Dermis microvascular lymphatic vessel endothelial cell (primary cell): ENCODE measurements at places on chromosomes 13 and 19. TPM values are rescaled to one million over a fixed set of nuclear protein-coding genes. Genes with fewer than 3 reads are reported as not detected.

CAPS gene
- 1.7 and 3.4 TPM in 2 replicates for total RNA-seq

BEST2 gene
- total RNA-seq: not detected in 2 replicates

TSSK6 gene
- 0.26 and 0.89 TPM in 2 replicates for total RNA-seq

FXYD3 gene
- total RNA-seq: not detected in 2 replicates

ZNF582 gene
- total RNA-seq: 1.3 and 2.4 TPM in 2 replicates

WDR87 gene
- total RNA-seq: not detected in 2 replicates

GRCh38 chr19:31804668-31805067, 455.4 kb upstream of the TSHZ3 start:
- no peak for DNase-seq

DNA sequence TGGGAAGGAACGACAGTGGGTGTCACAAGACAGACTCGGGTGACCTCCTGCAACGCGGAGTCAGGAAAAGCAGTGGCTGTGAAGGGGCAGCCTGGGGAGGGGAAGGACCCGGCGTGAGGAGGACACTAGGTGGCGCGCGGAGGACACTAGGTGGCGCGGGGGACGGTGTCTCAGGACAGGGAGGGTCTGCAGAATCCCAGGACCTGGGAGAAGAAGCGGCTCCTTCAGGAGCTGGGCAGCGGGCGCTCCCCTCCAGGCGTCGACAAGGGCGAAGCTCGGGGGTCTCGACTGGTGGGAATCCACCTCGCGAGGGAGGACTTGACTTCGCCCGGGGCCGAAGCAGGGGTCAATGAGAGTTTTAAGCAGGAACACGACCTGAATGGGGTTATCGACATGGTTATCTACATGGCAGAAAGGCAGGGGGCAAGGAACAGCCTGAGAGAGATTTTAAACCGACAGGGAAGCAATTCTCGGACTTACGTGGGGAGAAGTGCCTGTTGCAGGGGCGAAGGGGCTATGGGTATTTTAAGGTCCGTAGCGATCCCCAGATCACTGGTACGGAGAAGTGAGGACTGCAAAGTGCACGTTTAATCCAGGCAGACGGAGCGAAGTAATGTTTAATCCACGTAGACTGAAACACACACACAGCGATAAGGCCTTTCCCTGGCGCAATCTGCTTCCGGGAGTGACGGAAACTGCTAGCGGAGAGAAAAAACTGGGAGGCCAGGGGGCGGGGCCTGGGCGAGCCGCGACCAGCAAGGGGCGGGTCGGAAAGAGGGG, at the start of gene ZNF616:
Gene ZNF616, minus strand, starts transcription at position 687 of the 780 bp plus-strand sequence. CDS start 9,426 bp downstream, outside the sequence.
- peak; percentile 95 for DNase-seq

DNA sequence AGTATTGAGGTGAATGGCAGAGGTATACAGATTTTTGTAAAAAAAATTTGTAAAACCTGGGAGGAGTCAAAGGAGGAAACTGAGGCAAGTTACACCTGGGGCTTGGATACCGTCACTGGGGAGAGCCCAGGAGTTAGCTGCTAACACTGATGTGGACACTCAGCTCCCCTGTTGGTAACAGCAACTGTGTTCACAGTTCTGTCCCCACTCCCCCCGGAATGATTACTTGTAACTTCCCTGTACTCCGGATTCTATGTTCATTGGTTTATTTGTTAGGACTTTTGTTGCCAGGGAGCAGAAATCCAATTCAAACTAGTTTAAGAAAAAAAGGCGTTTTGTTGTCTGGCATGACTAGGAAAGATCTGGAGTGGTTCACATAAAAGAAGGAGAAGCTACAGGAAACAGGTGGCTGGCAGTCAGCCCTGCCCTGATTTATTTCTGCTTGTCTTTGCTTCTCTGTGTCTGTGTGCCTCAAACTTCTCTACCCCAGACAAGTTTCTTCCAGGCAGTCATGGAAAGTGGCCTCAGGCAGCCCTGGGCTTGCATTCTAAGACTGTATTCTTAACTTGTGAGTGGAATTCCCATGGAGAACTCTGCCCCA, 2.3 kb upstream of the GPR12 start:
- peak; percentile 5 for DNase-seq

DNA sequence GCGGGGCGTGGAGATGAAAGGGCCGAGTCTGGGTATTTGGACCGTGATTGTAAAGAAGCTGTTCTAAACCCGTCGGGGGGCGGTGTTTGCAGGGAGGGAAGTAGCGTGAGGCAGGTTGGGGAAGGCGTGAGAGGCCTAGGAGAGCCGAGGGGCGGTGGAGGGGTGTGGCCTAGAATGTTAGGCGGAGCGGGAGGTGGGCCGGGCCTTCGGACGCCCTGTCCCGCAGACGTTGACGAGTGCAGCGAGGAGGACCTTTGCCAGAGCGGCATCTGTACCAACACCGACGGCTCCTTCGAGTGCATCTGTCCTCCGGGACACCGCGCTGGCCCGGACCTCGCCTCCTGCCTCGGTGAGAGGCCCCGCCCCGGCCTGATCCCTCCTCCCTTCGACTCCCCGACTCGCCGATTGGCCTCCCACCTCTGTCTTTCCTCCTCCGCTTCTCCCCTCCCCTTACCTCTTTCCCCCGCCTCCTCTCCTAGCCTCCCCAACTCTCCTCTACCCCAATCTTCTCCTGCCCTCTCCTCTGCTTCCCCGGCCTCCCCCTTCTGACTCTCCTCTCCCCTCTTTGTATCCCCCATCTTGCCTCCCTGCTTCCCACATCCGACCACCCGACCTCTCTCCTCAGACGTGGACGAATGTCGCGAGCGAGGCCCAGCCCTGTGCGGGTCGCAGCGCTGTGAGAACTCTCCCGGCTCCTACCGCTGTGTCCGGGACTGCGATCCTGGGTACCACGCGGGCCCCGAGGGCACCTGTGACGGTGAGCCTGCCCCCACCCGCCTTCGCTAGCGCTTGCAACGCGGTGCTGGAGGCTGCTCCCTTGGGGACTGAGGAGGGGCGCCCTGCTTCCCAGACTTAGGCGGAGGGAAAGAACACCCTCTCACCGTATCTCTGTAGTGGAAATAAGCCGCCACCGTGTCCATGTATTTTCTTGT, 12.8 kb downstream of the LTBP4 start:
- peak; percentile 75 for DNase-seq

DNA sequence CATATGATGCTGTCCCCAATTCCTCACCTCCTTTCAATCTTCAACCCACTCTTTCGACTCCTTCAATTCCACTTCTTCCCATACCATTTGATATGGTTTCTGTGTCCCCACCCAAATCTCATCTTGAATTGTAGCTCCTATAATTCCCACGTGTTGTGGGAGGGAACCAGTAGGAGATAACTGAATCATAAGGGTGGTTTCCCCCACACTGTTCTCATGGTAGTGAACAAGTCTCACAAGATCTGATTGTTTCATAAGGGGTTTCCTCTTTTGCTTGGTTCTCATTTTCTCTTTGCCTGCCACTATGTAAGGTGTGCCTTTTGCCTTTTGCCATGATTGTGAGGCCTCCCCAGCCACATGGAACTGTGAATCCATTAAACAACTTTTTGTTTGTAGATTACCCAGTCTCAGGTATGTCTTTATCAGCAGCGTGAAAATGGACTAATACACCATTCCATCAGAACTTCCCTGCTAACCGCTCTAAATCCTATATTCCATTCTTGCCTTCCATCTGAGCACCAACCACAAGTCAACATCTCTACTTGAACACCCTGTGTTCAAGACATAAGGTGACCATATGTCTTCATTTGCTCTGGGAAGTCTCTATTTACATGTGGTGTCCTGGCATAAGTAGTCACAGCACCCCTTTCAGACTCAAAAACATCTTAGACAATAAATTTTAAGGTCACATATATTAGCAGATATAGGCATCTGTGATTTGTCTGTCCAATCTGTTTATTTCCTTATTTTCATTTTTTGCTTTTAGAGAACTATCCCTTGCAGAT, 122.9 kb downstream of the TSHZ3 start:
- DNase-seq: no peak

GRCh38 chr19:29483944-29484581, 41.7 kb upstream of the VSTM2B start:
- DNase-seq: no peak

DNA sequence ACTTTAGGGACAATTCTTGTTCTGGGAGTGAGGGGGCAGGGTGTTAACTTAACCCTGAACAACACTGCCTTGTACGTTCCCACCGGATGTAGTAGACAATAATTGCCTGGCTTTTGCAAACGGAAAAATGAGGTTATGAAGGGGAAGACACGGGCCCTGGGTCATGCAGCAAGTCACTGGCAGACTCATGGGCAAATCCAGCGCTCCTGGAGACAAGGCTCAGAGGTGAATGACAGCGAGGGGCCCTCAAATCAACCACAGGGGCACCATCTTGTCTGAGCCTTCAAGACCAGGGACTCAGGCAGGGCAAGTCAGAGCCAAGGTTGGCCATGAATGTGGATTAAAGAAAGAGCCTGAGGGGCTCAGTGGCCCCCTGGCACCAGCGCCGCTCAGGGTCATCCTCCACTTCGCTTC, 2.8 kb downstream of the RASA3 start:
- DNase-seq: peak; percentile 49

- no peak for DNase-seq
These were observed 121.6 kb upstream of the SPATA13 start for GRCh38 chr13:24038841-24039330.

DNA sequence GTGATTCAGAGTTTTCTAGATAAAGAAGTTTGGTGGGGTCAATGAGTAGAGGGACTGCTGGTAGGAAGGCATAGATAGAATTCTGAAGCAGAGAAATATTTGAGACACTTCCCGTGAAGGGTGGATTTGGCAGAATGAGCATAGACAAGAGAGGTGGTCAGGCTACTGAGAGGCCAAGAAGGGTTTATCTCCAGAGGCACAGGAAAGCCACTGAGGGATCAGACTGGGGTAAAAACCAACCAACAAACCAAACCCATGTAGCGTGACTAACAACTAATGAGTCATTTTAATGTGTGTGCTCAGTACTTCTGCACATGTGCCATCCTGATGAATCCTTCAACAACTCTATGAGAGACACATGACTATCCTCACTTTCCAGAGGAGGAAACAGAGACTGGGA, 60.0 kb upstream of the SERP2 start:
- DNase-seq: no peak

- DNase-seq: no peak
These were observed 36.2 kb downstream of the RFX2 start for GRCh38 chr19:6073858-6074708.

DNA sequence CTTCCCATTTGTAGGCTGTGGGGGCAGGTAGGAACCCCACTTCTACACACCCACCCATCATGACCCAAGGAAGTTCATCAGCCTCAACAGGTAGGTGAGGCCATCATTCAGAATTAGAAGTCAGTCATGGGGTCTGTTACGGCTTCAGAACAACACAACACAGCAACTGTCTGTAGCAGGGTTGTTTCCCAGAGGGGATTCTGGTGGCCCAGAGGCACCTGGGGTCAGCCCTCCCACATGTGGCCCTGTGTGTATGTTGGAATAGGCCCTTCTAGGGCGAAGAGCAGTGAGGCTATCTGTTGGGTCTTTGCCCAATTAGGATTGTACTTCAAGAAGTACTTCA, 3.4 kb downstream of the IGFLR1 start:
- no peak for DNase-seq

DNA sequence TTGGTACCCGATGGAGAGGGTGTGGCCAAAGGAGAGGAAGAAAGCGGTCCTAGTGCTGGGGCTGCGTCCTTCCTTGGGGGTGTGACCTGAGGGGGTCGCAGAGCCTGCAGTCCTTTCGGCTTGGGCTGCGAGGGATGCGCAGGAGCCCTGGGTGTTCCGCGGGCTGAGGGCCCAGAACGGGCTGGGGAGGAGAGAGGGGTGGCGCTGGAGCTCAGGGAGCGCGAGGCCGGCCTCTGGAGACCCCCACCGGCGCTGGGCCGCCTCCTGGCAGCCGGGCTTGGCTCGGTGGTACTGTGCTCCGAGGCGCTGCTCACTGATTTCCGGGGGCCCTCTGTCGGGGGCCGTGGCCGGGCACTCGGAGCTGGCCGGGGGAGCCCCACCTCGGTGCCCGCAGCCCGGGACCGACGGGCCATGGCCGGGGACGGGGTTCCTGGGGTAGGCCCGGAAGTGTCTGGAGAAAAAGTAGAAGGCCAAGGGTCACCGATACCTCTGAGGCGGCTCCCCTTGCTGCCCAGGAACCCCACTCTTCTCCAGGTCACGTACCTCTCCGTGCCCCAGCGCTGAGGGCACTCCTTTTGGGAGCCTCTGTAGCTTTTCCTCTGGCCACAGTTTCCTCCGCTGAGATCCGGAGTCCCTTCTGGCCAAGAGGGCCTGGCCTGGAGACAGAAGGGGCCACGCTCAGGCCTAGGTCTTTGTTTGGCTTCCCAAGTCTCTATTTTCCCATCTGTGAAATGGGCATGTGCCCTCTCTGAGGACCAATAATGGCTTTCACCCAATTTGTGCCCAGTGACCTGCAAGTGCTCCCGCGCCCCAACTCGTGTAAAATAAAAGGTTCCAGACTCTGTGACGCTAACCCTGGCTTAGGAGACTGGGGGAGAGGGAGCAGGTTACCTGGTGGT, 1.6 kb downstream of the PRR36 start:
- DNase-seq: no peak

GRCh38 chr13:51728972-51729371, 75.0 kb downstream of the DHRS12 start:
- DNase-seq: no peak

- DNase-seq: no peak
These were observed 91.1 kb downstream of the RNASEH2B start for GRCh38 chr13:51000571-51001260.

GRCh38 chr13:112943309-112944125, 25.5 kb upstream of the MCF2L start:
- peak; percentile 17 for DNase-seq

DNA sequence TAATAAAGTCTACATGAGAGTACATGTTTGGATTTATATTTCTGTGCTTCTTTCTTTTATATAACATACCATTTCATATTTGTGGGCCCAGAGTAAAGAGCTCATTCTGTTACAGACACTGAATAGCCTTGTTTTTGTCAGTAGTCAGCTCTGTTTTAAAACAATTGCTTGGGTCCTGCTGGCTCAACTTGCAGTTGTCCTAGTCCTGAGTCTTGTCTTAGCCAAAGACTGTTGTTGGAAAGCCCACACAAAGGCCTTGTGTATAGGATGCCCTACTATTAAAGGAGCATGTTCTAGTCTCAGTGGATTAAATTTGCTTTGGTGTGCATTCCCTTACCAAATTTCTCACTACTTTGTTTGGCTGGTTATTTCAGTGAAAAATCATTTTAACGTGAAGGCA, 3.8 kb upstream of the KCNRG start:
- DNase-seq: no peak

DNA sequence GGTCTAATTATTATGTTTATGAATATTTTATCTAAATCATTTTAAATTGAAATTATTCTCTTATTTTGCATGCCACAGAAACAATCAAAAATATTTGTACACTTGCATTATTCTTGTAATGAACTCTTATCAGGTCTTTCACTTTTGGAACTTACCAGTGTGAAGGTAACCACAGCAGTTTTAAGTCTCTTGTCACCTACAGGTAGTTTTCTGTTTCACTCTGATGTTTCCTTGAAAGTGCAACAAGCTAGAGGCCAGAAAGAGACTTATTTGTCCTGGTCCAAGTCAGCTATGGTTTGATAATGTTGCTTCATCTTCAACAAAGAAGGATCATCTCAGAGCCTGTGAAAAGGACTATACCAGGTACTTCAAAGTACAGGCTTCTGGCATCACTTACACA, 133.4 kb upstream of the NBEA start:
- DNase-seq: no peak
